ENCODE measurements at places on chromosomes 7 and 10.

- peak; percentile 46 for DNase-seq
These were observed 21.8 kb downstream of the AKR1E2 start for GRCh38 chr10:4847561-4848355.

DNA sequence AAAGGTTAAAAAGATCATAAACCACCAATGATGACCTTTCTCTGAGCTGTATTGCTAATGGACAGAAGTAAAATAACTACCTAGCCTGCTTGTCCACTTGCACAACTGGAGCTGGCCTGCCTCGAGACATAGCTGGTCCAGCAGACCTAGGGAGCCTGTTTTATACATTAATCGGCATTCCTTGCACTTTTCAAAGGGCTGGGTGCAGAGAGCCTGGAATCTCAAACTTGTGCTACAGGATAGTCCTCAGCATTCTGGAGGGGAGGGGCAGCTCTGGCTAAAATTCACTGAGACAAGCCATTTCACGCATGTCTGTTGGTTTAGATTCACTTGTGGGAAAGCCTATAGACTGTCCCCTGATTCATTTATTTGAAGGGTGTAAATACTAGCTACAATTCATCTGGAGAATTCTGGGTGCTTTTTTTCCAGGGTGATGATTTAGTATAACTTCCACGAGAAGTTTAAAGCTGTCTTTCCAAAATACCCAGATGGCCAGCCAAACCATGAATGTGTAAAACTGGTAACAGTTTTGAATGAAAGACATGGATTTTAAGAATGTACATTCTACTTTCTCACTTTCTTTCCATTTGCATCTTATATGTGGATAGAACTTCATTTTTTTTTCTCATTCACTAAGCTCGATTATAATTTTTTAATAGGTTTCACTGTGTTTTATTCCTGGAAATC is 389.4 kb downstream of the KCNMA1 start:
- no peak for DNase-seq

- peak; percentile 6 for DNase-seq
These were observed 27.4 kb downstream of the STAM start for GRCh38 chr10:17671307-17671706.

DNA sequence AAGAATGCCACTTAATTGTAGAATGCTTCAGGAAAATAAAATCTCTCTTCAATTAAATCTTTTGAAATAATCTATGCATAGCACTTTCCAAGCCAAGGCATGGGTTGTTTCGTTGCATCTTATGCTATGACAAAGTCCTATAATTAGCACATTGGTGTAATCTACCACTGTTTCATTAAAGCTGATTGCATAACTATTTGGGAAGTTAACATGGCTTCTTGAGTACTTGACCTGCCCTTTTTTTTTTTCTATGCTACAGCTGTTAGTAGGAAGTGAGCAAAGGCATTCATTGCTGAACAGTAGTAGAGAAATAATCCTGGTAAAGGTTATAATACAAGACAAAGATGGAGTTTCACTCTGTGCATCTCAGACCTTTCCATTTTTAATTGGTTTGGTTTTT is 557.2 kb upstream of the CELF2 start:
- no peak for DNase-seq

GRCh38 chr7:44740055-44740454 is 8.6 kb upstream of the ZMIZ2 start:
- no peak for DNase-seq

DNA sequence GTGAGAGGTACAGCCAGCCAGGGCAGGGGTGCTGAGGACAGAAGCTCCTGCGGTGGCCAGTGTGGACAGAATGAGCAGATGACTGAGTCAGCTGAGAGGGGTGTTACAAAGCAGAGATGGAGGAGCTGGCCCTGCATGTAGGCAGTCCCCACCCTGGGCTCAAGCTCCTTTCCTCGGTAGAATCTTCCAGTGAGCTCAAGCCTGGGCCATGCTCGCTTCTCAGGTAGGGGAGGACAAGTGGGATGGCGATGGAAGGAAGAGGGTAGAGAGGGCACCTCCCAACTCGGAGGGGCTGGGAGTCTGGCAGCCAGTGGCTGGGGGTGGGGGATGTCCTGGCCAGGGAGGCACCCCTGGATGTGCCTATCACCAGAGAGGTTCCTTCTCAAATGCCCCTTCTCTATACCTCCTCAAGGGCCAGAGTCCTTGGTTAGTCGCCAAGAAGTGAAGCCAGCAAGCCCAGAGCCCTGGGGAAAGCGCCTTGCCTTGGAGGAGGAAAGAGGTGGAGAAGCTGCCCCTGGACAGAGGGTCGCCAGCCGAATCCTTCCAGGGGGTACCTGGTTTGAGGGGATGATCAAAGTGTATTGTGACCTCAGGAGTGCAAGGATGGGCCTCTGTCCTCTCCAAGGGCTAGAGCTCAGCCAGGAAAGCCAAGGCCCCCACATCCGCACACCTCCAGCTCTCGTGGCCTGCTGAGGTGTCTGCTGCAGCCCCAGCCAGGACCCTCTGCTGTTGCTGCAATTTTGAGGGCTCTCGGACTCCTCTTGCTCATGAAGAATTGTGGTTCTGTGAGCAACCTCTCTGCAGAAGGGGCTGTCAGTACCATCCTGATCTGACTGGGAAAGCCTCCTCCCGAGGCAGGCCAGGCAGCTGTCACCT is 88.6 kb upstream of the MACROH2A2 start:
- DNase-seq = no peak

DNA sequence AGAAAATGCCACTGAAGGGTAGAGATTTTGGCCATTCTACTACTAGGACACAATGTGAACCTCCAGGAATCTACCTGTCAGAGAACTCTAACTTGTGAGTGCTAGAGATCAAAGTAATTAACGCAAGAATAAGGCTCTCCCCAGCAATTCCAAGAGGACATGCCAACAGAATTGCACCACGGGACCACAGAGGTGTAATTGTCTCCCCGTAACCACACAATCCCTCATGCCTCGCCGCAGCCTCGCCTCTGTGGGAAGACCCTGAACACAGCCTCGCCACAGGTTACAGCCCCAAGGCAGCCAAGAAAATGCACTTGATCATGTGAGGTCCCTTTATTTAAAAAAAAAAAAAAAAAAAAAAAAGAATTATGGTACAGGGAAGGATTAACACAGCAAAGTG is 29.5 kb downstream of the CDCA7L start:
- DNase-seq = no peak

DNA sequence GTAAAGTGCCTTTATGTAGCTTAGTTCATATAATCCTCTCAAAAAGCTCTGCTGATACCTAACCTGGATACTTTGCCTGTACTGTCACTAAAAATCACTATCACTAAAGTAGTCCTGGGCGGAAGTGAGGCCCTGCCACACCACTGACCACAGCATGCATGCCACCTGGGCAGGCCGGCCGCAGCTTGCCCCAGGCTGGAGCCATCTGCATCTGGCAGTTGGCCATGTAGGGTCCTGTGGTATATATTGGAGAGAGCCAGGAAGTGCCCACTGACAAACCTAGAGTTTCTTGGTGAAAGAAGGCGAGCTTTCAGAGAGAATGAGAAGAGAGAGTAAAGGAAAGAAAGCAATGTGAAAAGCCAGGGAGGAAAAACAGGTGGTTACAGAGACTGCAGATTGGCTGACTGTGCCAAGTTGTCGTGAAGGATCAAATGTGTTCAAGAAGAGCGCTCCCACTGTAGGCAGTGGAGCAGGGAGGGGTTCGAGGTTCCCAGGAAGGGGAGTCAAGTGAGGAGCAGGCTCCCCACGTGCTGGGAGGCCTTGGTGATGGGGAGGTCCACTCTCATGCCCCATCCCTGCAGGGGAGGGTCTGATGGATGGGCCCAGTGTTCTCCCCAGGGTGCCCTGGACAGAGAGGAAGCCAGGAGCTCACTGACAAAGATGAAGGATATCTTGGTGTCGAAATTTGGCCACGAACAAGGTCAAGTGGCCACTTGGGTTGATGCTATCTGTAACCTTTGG is 13.6 kb downstream of the LOXL4 start:
- no peak for DNase-seq

DNA sequence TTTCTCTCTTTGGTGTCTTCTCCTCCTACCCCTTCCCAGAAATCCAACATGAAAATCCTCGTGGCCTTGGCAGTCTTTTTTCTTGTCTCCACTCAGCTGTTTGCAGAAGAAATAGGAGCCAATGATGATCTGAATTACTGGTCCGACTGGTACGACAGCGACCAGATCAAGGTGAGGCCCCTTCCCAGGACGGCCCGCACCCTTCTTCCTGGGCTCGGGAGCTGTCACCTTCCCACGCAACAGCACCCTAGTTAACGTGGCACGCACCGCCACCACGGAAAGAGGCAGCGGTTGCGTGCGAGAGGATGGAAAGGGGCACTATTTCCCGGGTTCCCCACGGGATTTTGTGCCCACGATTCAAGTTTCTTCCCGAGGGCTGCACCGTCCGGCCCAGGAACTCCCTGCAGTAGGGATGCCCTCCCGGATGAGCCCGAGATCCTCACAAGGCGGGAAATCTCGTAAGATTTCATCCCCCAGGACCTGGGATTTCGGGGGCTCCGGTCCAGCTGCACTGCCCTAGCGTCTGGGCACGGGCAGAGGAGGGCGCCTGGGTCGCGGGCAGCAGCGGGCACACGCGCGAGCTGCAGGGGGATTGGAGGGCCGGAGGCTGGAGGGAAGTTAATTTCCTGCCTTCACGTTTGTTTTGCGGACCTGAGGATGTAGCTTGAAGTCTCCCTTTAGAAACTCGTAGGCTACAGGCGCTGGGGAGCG is 834 bp downstream of the TAC1 start:
- DNase-seq = no peak

- DNase-seq = no peak
These were observed 84.3 kb downstream of the GLRX3 start for GRCh38 chr10:130220251-130221185.

DNA sequence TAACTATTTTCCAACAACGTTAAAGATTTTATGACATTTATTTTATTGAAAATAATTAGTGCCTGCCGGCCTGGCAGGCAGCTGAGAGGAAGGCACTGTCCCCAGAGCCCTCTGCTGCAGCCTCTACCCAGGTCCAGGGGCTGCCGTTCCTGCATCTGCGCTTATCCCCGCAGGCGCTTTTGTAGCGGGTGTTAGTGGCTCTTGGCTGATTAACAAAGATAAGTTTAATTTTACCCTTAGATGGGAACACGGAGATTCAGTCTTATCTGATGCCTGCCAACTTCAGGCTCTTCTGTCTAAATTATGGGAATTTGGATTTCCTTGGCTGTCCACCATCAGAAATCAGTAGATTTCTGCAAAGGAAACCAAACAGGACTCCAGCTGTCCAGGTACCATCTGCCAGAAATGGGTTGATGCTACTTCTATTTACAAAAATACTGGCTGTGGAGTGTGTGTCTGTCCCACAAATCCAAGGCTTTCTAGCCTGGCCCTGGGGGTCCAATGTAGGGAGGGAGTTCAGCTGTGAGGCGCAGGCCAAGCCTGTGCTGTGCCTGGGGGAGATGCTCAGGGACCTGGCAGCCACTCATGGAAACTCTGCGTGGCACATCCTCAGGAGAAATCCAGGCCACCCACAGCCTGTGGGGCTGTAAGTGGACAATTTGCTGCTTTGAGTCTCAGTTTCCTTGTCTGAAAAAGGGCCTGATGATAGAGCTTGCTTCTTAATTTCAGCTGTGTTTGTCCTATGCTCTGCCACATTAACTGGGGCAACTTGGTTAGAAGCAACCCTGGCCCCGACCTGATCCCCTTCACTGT is 62.0 kb upstream of the IGFBP3 start:
- no peak for DNase-seq

DNA sequence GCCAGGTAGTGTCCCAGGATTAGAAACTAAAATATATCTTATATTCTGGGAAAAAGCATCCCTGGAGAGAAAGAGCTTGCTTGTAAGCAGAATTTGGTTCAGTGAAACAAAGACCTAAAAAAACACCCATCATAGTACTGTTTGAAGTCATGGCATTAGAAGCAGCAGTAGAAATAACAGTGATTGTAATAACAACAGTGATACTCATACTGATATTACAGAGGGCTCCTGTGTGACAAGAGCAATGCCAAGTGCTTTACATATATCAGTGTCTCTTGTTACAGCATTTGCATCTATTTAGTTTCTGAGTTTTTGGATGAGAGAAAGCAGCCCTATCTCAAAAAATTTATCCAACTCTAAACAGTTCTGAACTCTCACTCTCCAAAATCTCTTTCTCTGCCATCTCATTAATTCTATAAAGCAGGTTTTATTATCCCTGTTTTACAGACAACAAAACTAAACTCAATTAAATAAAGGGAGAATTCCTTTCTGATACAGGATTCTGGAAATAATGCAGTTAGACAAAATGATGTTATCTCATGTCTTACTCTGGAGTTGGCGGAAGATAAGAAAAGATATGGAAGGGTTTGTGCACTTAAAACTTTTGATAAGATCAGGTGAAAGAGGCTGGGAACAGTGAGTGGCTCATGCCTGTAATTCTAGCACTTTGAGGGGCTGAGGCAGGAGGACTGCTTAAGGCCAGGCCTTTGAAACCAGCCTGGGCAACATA is 146.5 kb upstream of the AOAH start:
- DNase-seq = no peak

DNA sequence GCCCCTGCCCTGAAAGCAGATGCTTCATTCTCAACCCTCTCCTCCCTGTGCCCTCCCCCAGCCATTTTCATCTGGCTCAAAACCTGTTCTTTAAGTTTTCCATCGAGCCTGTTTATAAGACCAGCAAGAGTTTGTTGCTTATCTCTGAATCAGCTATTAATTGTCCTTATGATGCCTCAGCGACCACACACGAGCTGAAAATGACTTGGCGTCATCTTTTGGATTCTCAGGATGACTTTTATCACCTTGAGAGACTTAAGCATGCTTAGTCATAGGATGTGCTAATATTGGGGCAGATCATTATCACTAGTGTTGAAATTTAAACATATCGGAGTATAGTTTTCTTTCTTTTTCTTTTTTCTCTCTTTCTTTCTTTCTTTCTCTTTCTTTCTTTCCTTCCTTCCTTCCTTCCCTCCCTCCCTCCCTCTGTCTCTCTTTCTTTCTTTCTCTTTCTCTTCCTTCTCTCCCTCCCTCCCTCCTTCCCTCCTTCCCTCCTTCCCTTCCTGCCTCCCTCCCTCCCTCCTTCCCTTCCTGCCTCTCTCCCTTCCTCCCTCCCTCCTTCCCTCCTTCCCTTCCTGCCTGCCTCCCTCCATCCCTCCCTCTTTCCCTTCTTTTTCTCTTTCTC is 184.5 kb downstream of the PHTF2 start:
- DNase-seq = peak; percentile 69

GRCh38 chr10:7666253-7667023 is at the start of gene ITIH5:
Gene ITIH5 (minus strand): TSS chr10:7666966. CDS start chr10:7666892, 74 bp downstream.
- no peak for DNase-seq

DNA sequence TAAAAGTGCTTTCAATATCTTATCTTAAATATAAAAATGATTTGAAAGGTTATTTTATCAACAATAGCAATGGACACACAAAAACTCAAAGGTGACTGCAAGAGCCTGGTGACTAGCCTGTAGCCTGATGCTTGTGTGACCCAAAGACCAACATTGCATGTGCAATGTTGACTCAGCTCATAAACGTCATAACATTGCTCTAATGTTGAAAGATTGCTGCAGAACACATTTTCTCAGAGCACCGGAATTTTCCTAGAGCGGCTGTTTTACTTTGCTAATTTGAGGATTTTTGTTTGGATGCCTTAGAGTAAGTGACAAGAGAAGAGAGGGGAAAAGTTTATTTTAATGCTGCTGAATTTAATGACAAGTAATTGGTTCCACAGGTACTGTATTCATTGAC is 107.1 kb downstream of the RAB18 start:
- peak; percentile 14 for DNase-seq

- no peak for DNase-seq
These were observed 30.6 kb upstream of the GDI2 start for GRCh38 chr10:5843686-5844344.

- DNase-seq = no peak
These were observed 9.9 kb downstream of the MICU1 start for GRCh38 chr10:72615970-72616369.
